Stimulated activated CD8-positive, alpha-beta memory T cell treated with anti-CD3 and anti-CD28 coated beads, Interleukin-2, amount 100 ng/mL, for 1 hour (primary cell): ENCODE measurements at places on chromosomes 1 and 21.
A peak's percentile ranks its signal among the peaks of the same experiment; 100 is the strongest.

DNA sequence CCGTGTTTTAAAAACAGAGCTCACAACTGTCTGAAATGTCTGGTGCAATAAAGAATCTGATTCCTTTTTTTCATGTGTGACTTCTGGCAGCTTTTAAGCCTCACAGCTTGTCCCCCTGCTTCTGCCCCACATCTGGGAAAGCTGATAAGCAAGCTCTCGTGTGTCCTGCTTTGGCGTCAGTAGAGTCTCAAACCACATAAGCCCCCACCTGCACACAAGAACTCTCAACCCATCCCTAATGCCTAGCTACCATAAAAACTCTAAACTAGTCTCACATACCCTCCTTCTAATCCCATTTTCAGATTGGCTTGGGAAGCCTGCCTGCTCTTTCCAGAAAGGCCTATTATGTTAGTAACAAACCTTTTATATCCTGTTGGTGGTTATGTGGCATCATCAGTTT lies 94.6 kb upstream of the DAB1 start:
- no peak for DNase-seq

DNA sequence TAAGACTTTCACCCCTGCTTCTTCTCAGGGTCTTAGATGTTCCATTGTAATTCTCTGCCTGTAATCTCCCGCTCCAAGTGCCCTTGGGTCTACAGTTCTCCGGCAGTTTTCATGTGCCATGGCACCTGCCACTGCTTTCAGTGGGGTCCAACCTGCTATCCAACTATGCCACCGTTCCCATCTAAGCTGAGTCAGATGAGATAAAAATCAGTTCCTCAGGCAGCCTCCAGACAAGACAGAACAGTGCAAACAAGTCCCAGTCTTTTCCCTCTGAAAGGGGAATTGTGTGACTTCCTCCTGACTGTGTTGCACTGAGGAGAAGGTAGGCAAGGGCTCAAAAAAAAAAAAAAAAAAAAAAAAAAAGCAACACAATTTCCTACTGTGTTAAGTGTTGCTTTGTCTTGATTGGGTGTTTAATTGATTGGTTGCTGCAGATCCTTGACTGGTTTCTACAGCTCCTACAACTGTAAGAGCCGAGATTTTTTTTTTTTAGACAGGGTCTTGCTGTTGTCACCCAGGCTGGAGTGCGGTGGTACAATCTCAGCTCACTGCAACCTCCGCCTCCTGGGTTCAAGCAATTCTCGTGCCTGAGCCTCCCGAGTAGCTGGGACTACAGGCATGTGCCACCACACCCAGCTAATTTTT lies 50.7 kb downstream of the EBNA1BP2 start:
- DNase-seq: no peak

GRCh38 chr1:183812686-183813569 lies 8.0 kb downstream of the RGL1 start:
- no peak for DNase-seq

DNA sequence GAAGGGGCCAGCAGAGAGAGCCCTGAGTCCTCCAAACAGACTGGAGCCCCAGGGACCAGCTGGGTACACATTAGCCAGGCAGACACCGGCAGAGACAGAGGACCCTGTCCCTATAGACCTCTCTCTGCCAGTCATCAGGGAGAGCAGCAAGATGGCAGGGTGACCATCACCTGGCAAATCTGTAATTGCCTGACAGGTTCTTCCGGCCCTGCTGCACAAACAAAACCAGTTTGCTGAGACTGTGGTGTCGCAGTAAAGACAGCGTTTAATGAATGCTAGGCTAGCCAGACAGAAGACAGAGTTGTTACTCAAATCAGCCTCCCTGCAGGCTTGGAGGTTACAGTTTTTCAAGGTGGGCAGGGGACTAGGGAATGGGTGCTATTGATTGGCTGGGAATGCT lies 618.9 kb downstream of the NPHP4 start:
- no peak for DNase-seq

- no peak for DNase-seq
Observed at GRCh38 chr1:5798151-5798730, 194.0 kb downstream of the NPHP4 start.

DNA sequence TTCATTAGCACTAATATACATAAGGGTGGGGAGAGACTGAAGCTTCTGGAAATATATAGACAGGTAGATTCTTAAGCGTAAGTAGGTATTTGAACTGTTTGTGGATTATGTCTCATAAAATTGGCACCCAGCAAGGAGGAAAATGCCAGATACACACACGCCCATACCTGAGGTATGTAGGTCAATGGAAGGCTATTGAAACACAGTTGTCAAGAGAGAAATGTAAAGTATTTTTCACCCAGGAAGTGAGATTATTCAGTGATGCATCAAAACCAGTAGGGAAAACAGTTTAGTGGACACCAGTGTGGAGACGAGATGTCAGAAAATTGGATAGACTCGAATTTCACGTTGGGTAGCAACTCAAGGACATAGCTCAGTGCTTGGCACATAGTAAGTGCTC lies 4.7 kb upstream of the RSPH1 start:
- no peak for DNase-seq

- no peak for DNase-seq
Observed at GRCh38 chr1:41109310-41110197, 88.0 kb upstream of the SLFNL1 start.

GRCh38 chr1:204760757-204761156 lies 75.2 kb upstream of the LRRN2 start:
- no peak for DNase-seq

GRCh38 chr1:29465755-29466154 lies 229.4 kb downstream of the PTPRU start:
- DNase-seq: no peak

DNA sequence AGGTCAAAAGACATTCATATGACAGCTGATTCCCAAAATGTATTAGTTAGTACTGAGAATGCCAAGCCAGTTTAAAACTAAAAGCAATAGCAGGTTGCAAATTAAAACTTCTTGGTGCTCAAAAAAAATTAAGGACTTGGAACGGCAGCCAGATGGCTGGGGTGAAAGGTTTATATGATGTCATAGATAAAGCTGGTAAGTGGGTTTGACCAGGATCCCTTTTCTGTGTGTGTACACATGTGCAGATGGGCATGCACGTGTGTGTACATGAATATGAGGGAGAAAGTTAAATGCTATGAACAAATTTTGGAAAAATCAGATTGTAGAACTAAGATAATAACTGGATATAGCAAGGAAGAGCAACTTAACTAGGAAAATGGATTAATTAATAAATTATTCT lies 39.1 kb upstream of the DPH5 start:
- DNase-seq: no peak

- DNase-seq: no peak
Observed at GRCh38 chr1:19534281-19534680, 48.9 kb upstream of the CAPZB start.

DNA sequence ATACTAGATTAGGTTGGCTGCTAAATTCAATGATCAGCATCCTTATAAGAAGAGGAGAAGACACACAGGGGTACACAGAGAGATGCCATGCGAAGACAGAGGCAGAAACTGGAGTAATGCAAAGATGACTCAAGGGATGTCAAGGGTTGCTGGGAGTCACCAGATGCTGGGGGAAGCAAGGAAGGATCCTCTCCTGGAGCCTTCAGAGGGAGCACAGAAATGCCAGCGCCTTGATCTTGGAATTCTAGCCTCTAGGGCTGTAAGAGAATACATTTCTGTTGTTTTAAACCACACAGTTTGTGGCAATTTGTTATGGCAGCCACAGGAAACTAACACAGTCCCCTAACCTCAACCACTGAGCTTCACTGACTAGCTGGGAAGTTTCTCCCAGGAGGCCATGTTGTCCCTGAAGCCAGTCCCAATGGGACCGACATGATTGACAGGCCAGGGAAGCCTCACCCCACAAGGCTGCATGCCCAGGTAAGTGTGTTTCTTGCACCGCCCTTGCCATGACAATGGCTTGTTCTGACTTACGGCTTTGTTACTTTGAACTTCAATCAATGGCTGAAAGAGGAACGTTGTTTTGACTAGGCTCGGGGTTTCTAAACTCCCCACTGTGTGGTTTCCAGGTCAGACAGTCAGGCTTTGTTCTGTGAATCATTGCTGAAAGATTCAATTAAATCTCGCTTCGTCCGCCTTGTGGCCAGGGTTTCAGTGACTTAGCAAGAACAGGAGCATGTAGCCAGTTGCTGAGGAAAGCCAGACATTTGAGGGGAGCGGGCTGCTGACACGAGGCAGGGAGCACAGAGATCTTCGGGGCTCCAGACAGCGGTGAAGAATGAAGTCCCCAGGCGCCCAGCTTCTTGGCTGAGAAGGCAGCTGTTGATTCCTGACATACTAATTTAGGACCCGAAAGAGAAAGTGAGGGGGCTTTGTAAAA lies 62.3 kb downstream of the RUNX1 start:
- peak; percentile 40 for DNase-seq

GRCh38 chr1:173205146-173206051 lies 1.7 kb downstream of the TNFSF4 start:
- DNase-seq: no peak

DNA sequence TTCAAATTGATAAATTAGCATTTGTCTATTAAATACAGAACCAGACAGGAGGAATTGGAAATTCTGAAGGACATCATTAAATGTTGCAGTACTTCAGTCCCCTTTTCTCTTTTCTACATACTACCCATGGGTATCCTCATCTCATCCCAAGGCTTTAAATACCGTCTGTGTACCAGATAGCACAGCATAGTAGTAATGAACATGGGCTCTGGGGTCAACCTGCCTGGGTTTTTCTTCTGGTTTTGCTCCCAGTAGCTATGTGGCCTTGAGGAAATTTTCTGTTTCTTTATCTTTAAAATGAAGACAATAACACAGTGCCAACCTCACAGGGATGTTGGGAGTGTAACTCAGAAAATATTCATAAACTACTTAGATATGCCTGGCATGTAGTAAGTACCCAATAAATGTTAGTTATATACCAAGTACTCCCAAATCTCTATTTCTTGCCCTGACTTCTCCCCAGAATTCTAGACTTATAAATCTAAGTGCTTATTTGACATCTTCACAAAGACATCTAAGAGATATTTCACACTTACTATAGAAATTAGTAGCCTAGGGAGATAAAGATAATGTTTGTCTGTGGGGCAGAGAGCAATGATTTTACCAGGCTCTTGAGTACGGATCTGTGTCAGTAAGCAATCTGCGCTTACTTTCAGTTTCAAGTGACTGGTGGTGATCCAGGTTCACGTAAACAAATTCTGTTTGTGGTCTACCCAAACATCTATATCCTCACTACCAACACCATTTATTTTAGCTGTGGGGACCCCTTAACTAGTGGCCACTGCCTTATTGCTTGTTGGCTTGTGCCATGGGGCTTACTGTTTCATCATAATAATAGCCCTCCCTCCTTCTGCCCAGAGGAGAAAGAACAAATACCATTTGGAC lies 37.3 kb downstream of the VANGL2 start:
- no peak for DNase-seq

- no peak for DNase-seq
Observed at GRCh38 chr1:241586905-241587512, 53.2 kb downstream of the CHML start.

DNA sequence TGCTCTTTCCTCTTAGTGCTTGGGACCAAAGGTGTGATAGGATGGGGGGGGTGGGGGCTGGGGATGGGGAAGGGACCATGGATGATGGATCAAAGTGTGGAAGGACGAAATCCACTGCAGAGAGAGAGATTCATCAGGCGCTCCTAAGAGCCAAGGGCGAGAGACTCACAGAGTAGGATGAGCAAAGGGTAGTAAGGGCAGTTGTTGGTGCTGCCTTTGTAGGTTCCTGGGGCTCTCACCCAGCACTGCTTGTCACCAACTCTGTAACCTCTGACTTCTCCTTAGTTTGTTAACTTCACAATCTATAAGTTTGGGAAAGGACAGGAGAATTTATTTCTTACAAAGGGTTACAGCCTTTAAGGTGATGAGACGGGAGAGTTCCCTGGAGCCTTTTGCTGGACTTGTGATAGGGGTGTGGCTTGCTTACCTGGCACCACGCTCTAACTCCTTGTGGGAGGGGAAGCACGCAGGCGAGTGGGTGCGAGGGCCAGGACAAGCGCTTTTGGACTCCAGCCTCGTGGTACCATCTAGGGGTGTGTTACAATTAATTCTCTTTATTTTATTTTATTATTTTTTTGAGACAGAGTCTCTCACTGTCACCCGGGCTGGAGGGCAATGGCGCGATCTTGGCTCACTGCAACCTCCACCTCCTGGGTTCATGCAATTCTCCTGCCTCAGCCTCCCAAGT lies 1.6 kb upstream of the PDXK start:
- DNase-seq: no peak

GRCh38 chr1:234398849-234399381 lies 25.7 kb downstream of the COA6 start:
- DNase-seq: no peak

DNA sequence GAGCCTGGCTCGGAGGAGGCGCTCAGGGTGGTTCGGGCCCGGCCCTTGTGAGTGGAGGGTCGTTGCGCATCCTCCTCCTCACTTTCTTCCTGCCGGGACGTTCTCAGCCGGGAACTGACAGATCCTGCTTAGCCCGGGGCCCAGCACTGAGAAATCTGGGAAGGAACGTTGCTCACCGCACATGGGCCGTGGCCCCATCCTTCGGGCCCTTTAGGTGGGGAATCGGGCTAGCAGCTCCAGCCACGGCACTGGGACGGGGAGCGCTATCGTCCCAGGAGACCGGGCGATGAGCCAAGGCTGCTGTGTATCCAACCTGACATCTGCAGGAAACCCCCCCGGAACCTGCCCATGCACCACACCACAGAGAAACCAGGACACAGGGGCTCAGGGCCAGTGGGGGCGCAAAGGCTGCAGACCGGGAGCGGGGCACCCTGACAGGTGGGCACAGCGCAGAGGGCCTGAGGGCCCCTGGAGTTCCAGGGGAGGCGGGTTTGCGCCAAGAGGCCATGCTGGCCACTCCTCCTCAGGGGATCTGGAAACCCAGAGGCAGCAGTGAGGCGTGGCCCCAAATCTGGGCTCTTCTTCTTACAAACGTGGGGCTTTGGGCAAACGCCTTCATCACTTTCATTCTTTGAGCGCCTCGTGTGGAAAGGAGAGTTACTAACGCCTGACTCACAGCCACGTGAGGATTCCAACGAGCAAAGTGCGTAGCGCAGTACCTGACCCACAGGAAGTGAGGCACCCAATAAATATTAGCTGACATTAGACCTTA lies at the start of gene SH2D5:
SH2D5 (minus strand) TSS at position 116 of the 772 bp plus-strand sequence. CDS start 4,659 bp downstream, outside the sequence.
- peak; percentile 43 for DNase-seq

- no peak for DNase-seq
Observed at GRCh38 chr1:116429821-116430374, 56.9 kb downstream of the ATP1A1 start.

DNA sequence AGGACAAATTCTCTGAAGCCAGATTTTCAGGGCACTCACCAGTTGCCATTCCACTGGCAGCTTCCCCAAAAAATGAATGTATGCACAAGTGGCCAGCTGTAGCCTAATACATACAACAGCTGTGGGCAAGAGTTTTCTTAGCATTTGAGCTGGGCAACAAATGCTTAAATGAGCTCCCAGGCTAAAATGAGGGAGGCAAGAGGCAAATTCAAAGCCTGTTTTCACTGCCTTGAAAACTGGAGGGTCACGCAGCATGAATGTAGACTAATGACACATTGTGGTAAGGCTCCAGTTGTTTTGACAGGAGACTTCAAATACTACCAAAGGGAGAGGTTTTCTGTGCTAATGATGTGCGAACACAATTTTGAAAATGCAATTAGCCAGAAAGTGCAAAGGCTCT lies 88.2 kb downstream of the TIAM1 start:
- no peak for DNase-seq
